ENCODE measurements at places on chromosomes 5 and 9.

- DNase-seq: no peak
These were observed 105.6 kb downstream of the KCTD16 start for GRCh38 chr5:144276034-144276822.

- no peak for DNase-seq
These were observed 168.9 kb upstream of the CCNH start for GRCh38 chr5:87581661-87582060.

DNA sequence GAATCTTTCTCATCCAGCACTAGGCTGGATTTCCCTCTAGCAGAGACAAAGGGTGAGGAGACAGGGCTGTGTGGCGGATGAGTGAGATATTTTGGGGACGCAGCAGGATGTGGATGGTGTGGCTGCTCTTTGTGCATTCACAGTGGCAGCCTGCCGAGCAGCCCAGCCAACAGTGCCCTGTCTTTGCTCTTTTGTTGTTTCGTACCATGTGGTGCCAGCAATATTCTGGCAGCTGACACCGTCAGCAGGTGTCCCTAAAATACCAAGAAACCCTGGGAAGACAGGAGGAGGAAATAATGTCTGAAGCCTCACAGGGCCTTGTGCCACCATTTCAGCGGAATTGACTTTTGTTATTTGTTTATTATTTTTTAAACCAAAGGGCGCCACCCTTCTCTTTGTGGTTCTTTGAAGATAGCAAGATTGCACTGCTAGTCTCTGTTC, 141.4 kb downstream of the CCDC192 start:
- no peak for DNase-seq

GRCh38 chr9:122403381-122404000, 32.7 kb downstream of the PTGS1 start:
- DNase-seq: no peak

GRCh38 chr5:73968246-73968645, 342.2 kb downstream of the ARHGEF28 start:
- DNase-seq: no peak

DNA sequence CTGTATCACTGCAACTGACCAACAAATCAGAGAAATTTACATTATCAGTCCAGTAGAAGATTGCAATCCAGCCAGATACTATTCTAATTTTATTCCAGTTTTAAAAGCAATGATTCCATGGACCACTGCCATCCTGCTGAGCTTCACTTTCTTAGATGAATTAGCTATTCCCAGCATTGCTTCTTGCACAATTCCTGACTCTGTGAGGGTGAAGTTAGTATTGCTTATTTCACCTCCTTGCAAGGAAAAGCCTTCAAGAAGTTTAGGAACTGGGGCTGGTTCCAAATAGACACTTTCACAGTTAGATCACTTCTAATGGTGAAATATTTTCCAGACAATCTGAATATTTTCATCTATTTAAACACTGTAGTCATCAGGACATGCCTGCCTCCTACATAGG, 338.6 kb upstream of the TNC start:
- no peak for DNase-seq

Measured in GM19239 (cell line).